Activated T-helper 1 cell treated with anti-CD3 and anti-CD28 coated beads, Interleukin-2, amount 50 U/mL, for 16 hours (primary cell): ENCODE measurements at places on chromosomes 7 and 10.

DNA sequence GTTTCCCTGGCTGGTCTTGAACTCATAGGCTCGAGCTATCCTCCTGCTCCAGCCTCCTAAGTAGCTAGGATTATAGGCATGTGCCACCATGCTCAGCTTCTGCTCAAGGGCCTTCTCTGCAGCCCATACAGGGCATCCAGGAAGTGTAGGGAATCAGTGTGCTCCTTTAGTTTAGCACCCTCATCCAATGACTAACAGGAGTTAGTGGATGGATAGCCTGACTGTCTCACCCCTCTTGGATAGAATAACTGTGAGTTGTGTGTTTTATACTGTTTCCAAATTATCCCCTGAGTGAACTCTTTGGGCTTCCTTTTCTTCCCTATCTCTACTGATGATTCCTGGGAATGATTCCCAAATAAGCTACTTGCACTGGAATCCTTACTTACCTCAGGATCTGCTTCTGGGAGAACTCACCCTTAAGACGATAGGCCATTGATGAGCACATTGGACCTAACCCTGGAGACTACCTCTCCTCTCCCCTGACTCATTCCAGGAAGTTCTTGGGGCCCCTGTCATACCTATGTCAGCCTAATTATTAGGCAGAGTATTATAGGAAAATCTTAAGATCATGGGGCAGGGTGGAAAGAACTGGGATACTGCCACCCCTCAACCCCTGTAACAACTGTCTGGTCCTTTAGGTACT, 18.5 kb downstream of the STRIP2 start:
- DNase-seq = no peak

DNA sequence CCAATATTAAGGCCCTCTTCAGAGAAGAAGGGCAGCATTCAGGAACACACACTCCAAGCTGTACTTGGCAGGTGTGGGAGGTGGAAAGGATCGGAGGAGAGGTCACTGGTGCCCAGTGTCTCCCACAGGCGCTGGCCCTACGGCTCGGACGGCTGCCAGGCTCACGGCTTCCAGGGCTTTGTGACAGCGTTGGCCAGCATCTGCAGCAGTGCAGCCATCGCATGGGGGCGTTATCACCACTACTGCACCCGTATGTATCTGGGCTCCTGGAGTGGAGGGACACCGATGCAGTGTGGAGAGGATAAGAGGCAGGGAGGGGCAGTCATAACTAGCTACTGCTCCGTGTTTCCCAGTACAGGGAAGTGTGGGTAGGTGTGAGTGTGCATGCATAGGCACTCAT, 3.9 kb downstream of the RGR start:
- DNase-seq = no peak

- DNase-seq = no peak
Measured at GRCh38 chr10:130009228-130009627, 45.2 kb upstream of the EBF3 start.

DNA sequence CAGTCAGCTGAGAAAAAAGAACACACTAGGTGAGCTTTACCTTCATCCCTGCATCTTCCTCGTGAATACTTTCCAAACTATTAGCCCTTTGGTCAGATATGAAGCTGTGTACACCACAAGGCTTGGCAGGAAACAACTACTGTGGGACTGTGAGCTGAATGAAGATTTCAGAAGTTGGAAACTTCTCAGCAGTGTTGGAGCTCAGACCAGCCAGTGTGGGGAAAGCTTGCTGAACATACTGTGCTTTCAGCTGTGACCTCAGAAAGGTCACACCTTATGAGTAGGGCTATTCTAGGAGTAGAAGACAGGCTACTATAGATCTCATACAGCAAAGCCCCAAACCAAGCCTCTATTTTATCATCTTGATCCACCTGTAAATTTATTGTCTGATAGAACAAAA, 123.6 kb downstream of the EXOC4 start:
- no peak for DNase-seq

DNA sequence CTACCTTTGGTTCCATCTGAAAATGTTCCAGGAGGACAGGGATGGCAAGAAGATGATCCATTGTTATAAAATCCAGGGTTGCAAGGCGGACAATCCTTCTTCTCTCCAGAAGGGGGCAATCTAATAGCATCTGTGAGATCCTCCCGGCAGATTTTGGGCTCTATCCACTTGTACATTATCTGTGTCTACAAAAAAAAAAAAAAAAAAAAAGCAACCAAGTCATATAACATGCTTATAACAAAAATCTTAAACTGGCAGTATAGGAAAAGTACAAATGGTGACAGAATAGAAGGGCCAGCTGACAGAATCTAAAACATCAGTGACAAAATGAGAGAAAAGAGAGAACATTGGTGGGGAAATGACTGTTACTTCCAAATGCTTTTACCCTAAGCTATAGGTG, 132.7 kb downstream of the ELAPOR2 start:
- no peak for DNase-seq

DNA sequence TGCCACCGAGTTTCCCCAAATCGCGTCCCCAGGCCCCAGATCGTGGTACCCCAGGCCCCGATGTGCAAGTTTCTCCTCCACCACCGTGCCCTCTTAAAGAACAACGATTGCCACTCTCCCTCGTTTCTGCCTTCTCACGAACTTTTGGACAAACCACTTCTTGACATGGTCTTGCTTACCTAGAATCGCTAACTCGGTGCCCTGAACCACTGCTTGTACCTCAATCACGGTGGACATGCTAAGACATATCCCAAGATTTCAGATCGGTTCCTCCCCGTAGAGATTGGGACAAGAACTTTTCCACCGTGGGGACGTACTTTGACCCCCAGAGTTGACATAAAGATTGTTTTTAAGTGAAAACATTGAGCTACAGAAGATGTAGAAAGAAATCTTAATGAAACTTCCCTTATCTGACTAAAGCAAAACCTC, 477 bp upstream of the ZC3HAV1 start:
- DNase-seq = no peak

DNA sequence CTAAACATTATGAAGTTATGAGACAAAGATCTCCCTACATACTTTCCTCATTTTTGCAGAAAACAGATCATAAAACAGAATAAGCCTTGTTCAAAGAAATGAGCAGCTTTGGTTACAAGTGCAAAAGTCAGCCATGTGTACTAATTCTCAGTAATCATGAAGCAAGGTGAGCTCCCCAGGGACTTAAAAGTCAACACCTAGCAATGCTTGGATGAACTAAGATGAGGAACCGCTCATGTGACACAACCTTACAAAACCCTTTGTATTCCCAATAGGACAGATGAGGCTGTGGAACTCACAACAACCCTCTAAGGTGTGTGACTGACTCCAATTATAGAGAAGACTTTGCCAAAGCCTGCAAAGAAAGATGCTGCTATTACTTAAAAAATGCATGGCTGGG, 154.5 kb downstream of the SLC25A13 start:
- DNase-seq = no peak

DNA sequence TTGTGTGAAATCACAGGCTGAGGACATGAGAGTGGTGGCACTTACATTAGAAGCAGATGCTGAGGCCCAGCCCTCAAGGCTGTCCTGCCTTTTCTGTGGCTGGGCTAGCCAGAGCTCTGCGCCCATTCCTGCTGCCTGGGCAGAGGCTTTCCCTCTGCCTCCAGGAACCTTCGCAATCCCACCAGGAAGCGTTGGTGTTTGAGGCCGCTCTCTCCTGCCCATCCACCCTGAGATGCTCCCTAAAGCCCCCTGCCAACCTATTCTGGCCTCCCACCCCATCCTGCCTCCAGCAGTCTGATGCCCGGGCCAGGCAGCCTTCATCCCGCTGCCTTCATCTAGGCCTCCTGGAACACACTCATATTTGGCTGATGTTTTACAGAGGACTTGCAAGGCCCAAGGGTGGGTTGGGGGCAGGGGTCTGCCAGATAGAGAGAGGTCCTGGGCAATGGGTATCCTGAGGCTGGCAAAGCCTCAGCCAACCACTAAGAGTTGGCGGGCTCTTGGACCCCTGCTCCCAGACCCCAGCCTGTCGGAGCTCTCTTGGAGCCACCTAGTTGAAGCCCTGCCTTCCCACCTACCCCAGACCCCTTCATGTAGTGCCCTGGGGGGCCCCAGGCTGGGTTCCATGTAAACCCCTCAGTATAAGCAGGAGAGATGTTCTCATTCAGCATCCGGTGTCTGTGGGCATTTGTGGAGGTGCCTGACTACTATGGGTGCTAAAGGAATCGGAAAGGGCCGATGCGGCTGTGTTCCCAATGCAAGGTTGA, 32.7 kb downstream of the LDB3 start:
- no peak for DNase-seq

DNA sequence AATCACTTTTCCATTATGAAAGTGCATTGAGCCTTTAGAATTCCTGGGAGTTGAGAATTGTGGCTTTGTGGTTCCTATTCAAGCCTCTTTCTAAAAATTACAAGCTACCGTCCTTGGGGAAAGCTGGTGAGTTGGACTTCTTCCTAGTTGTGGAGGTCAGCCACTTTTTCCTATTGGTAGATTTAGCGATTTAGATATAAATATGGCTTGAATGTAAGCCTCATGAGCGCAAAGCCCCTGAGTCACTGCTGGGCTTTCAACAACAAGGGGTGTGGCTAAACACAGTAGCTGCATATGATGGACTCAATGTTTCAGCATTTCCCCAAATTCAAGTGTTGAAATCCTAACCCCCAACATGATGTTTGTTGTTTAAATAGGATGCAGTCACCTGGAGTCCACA, 150.0 kb upstream of the IGFBP3 start:
- DNase-seq = no peak

- DNase-seq = no peak
Measured at GRCh38 chr7:74236284-74236683, 17.9 kb downstream of the RFC2 start.

DNA sequence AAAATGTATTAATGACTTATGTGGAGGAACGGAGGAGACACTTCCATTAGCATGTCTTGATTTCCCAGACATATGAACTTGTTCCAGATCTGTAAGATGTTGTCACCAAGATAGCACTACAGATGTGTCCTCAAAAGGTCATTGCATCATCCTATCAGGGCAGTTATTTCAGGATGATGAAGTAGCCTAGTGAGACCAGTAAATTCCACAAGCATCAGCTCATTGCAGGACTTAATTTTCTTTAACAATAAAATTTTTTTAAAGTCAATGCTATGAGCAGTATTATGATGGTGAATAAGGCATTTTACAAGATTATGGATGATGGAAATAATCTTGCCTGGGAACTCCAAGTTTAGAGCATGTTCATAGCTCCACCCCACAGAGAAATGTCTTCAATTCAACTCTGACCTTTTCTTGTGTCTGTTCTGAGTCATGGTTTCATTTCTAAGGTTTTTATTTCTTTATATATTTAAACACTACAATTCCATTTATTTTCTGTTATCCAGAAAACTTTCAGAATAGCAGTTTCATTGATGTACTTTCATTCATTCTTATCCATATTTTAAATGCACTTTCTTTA, 1203.3 kb upstream of the CELF2 start:
- DNase-seq = no peak

DNA sequence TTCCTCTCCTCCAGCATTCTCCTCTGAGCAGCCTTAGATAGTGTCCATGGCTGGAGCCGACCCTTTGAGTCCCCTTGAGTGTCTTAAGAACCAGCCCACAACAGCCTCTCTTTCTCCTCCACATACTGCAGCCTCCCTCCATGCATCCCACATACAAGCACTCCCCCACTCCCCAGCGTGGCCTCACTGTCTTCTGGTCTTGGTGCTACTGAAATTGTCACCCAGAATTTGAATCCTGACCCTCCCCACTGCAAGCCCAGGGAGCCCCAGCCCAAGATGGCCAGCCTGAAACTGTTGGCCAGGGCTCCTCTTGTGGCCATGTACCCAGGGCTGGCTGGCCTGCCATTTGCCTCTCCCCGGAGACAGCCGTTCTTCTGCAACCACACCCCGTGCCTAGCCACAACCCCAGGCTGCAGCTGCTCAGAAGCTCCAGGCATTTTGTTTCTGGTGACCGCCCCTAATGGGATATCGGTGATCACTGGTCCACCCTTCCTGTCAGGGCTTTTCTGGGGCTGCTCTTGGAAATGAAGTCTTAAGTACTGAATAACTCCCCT, 18.8 kb upstream of the SH2D4B start:
- no peak for DNase-seq
